ENCODE measurements at places on chromosomes 16 and 17. TPM values are rescaled to one million over a fixed set of nuclear protein-coding genes. Genes with fewer than 3 reads are reported as not detected.

- no peak for DNase-seq
- H3K27ac ChIP-seq = no peak overlapping the region
- H3K36me3 ChIP-seq = peaks cover 17% of the 10 kb centered on the region
- peaks cover 49% of the 10 kb centered on the region for H3K4me1 ChIP-seq
- no peaks in the 10 kb centered on the region for H3K27me3 ChIP-seq
These were observed 258.4 kb upstream of the CACNG5 start for GRCh38 chr17:66576473-66576872.

DNA sequence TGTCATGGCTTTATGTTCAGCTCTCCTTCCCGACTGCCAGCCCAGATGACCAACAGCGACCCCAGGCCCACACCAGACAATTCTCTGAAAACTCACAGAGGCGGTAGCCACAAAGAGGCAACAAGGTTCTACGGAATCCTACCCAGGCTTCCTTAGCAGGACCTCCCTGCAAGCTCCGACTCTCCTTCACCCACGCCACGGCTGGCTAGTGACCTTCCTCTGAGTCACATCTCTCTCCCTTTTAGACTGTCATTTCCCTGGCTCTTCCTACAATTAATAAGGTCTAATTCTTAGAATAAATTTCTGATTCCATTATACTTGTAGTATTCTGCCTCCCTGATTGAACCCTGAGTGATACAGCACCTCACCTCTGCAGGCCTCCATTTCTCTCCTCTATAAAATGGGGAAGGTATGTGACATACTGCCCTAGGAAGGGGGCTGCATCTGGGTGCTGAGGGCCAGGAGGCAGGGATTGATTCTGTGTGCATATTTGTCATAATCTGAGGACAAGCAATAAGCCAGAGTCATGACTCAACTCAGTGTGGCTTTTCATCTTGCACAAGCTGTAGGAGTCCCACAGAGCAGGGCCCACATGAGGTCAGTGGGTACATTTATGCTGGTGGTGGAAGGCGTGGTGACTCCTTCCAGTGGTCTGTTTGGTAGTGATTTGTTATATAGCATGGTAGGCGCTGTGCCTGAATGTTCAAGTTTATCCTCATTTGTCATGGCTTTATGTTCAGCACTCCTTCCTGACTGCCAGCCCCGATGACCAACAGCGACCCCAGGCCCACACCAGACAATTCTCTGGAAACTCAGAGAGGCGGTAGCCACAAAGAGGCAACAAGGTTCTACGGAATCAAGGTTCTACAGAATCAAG, 46.2 kb downstream of the SMPD3 start:
- no peaks in the 10 kb centered on the region for H3K36me3 ChIP-seq
- no peak overlapping the region for H3K27ac ChIP-seq
- no peaks in the 10 kb centered on the region for H3K27me3 ChIP-seq
- no peak for DNase-seq

UTS2R gene
- not detected for total RNA-seq

DNA sequence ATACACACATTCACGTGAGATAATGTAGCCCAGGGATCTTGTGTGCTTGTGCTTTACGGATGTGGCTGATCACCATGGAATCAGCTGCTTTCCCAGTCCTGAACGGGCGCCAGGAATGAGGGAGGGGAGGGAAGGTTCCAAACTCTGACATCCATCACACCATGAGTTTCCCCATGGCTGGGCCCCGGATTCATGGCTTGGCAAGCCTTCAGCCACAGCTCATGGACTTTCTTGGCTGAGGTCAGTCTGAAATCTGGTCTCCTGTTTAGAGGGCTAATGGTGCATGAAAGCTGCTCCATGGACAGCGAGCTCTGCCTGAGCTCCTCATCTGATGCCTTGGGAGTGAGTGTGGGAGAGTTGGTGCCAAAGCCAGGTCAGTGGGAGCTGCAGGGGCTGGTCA, 767.6 kb upstream of the EEF2KMT start:
- no peak for DNase-seq
- peaks cover 28% of the 10 kb centered on the region for H3K27me3 ChIP-seq

GRCh38 chr17:2361010-2361760, 23.9 kb downstream of the SGSM2 start:
- H3K36me3 ChIP-seq = no peaks in the 10 kb centered on the region
- H3K4me1 ChIP-seq = no peaks in the 10 kb centered on the region
- no peak overlapping the region for H3K27ac ChIP-seq
- no peak for DNase-seq

RASL10B gene
- total RNA-seq = 0.57 TPM

DNA sequence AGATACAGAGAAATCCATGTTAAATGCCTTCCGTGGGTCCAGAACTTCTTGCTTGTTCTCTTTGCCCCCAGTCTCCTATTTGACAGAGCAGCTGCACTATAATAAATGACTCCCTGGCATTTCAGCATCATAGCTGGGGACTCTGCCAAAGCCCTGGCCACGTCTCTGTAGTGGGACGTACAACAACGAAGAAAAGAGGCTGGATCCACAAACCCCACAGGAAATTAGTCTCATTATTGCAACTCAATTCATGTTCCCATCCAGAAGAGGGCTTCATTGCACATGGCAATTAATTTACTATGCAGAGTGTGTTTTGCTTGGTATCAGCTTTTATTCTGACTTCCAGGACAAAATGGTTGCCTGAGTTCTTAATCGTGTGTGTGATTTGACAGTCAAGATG, 121.3 kb downstream of the CDH13 start:
- no peak overlapping the region for H3K27ac ChIP-seq
- peaks cover 19% of the 10 kb centered on the region for H3K27me3 ChIP-seq
- H3K4me3 ChIP-seq = no peak overlapping the region
- no peak for DNase-seq
- H3K36me3 ChIP-seq = no peaks in the 10 kb centered on the region
- no peaks in the 10 kb centered on the region for H3K4me1 ChIP-seq

XAF1 gene
- total RNA-seq = 41.3 TPM

DNA sequence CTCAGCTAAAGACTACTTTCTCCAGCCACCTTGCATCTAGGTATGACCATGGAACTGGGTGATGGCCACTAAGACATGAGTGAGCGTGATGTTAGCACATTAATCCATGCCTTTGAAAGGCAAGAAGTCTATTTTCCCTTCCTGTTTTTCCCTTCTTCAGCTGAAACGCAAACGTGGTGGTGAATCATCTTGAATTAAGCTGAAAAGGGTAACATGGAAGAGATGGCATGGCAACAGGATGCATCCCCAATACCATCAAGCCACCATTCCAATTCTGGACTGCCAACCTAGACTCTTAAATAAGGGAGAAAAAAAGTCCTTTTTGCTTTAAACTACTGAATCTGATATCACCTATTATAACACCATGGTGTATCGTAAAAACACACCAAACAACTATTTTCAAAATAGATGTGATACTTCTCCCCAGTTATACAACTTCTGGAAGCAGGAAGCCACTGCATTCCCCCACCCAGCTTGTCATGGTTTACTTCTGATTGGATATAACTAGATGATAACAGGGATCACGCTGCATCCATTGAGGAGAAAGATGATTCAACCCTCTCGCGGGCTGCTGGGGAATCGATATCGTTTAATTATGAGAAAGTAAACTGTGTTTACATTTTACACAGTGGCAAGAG, 368.6 kb downstream of the CDH13 start:
- H3K4me3 ChIP-seq = no peak overlapping the region
- no peak for DNase-seq
- no peaks in the 10 kb centered on the region for H3K36me3 ChIP-seq
- no peak overlapping the region for H3K27ac ChIP-seq
- no peaks in the 10 kb centered on the region for H3K27me3 ChIP-seq
- H3K4me1 ChIP-seq = no peaks in the 10 kb centered on the region

- H3K27ac ChIP-seq = no peak overlapping the region
- no peak overlapping the region for H3K4me3 ChIP-seq
- H3K27me3 ChIP-seq = no peaks in the 10 kb centered on the region
These were observed 73.3 kb upstream of the TOB1 start for GRCh38 chr17:50939542-50939794.

WNT9B gene
- not detected for total RNA-seq

GRCh38 chr16:64745258-64745930, 376.5 kb downstream of the CDH11 start:
- H3K4me3 ChIP-seq = no peak overlapping the region
- DNase-seq = no peak
- no peak overlapping the region for H3K27ac ChIP-seq

DNA sequence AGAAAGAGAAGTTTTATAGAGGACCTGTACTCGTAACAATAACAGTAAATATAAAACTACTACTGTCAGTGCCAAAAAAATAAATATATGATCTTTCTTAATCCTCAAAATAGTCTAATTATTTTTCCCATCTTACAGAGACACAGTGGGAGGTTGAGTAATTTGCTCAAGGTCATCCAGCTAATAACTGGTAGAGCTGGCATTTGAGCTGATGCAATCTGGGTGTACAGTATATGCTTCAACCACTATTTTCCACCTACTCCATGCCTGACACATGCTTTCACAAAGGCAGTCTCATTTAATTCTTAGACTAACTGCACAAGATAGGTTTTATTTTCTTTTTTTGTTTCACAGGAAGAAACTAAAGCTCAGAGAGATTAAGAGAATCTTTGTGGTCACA, 33.6 kb downstream of the PIGL start:
- no peak overlapping the region for H3K27ac ChIP-seq
- H3K27me3 ChIP-seq = no peaks in the 10 kb centered on the region
- peaks cover 8% of the 10 kb centered on the region for H3K4me1 ChIP-seq
- H3K36me3 ChIP-seq = peaks cover 20% of the 10 kb centered on the region
- no peak for DNase-seq

- peaks cover 51% of the 10 kb centered on the region for H3K4me1 ChIP-seq
- no peak for DNase-seq
- H3K27ac ChIP-seq = no peak overlapping the region
- H3K4me3 ChIP-seq = peak overlapping the region; percentile 91
- peaks cover 3% of the 10 kb centered on the region for H3K27me3 ChIP-seq
- H3K36me3 ChIP-seq = no peaks in the 10 kb centered on the region
These were observed 4.7 kb downstream of the NOD2 start for GRCh38 chr16:50697881-50698767.

DNA sequence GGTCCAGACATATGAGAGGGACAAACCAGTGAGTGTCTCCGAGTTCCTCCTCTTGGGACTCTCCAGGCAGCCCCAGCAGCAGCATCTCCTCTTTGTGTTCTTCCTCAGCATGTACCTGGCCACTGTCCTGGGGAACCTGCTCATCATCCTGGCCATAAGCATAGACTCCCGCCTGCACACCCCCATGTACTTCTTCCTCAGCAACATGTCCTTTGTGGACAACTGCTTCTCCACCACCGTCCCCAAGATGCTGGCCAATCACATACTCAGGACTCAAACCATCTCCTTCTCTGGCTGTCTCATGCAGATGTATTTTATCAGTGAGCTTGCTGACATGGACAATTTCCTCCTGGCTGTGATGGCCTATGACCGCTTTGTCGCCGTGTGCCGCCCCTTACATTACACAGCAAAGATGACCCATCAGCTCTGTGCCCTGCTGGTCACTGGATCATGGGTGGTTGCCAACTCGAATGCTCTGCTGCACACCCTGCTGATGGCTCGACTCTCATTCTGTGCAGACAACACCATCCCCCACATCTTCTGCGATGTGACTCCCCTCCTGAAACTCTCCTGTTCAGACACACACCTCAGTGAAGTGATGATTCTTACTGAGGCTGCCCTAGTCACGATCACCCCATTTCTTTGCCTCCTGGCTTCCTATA, 19.2 kb downstream of the ZNF200 start:
- H3K4me1 ChIP-seq = peaks cover 22% of the 10 kb centered on the region
- DNase-seq = no peak
- peak overlapping the region; percentile 99 for H3K27ac ChIP-seq
- H3K27me3 ChIP-seq = no peaks in the 10 kb centered on the region

GRCh38 chr17:10742431-10742830, 12.6 kb upstream of the TMEM220 start:
- H3K4me1 ChIP-seq = peaks cover 29% of the 10 kb centered on the region
- no peak for DNase-seq
- H3K27me3 ChIP-seq = no peaks in the 10 kb centered on the region
- no peak overlapping the region for H3K4me3 ChIP-seq

FDXR gene
- total RNA-seq = 10.7 TPM

DNA sequence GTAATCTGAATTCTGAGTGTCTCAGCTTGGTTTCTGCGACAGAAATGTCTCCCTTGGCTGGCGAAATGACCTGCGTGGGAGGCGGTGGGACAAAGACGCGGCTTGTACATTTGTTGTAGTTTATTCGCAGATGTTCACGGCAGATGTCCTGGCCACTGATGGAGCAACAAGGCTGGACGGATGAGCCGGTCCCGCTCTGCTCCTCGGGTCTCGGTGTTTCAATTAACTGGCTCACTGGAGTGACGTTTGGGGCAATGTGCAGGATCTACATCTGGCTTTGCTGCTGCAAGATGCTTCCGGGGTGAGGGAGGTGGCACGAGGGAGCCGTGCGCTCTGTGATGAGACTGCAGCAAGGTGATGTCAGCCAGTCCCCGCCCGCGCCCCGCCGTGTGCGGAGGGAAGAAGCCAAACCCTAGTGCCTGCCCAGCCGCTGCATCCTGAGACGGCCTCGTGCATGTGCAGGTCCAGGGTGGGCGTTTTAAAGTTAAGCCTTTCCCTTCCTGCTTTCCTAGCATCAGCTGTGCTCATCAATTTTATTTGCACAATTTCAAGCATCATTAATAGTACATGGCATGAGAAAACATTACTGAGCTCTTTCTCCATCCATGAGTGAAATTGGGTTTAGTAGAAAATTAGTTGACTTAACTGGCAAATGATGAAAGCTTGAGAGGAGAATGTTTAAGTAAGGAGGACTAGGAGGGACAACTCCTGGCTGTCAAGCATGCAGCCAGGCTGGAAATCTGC, 44.4 kb downstream of the MGAT5B start:
- no peak overlapping the region for H3K27ac ChIP-seq
- H3K27me3 ChIP-seq = peaks cover 3% of the 10 kb centered on the region
- H3K4me1 ChIP-seq = no peaks in the 10 kb centered on the region
- no peak for DNase-seq

KCTD19 gene
- not detected for total RNA-seq

DNA sequence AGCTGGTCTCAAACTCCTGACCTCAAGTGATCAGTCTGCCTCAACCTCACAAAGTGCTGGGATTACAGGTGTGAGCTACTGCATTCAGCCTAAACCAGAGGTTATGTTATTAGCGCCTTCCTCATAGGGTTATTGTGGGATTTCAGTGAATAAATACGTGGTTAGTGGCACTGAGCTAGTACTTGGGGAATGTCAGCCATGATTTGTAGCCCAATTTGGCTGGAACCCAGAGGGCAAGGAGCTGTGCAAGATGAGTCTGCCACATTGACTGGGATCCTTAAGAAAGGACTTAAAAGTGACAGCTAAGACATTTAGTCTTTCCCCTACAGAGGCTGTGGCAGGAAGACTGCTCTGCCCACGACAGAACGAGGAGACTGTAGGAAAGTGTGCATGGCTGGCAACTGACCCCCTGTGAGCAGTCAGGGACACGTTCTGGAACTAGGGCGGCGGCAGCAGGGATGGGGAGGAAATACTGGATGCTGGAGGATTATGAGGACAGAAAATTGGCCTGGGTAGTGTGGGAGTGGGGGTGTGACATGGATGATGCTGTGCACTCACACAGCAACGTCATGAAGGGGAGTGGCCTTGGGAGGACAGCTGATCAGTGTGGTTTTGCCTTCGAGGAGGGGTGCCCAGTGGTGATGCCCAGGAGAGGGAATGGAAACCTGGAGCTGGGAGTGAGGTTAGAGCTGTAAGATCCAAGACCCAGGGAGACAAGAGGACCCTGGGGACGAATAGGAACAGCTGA, 14.6 kb downstream of the ATP5PD start:
- H3K27ac ChIP-seq = peak overlapping the region; percentile 97
- peaks cover 63% of the 10 kb centered on the region for H3K4me1 ChIP-seq
